IPS DF 19.7 (cell line): ENCODE measurements at places on chromosomes 7 and 10.

- DNase-seq: no peak
Observed at GRCh38 chr10:14673189-14673861, 101.4 kb downstream of the FAM107B start.

- DNase-seq: no peak
Observed at GRCh38 chr7:31933481-31933880, 136.7 kb downstream of the PDE1C start.

DNA sequence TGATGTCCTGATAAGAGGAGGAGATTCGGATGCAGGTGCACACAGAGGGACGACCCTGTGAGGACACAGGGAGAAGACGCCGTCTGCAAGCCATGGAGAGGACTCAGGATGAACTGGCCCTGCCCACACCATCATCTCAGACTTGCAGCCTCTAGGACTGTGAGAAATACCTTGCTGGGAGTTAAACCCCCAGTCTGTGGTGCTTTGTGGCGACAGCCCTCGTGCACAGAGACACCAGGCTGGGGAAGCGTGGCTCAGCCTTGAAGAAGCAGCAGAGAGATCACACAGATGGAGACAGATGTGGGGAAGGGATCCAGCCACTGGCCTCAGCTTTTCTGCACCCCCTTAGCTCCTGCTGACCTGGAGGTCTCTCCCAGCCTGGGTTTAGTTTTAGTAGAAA, 26.3 kb upstream of the PITRM1 start:
- no peak for DNase-seq

GRCh38 chr10:15735763-15736162, 16.0 kb upstream of the ITGA8 start:
- DNase-seq: no peak

- DNase-seq: no peak
Observed at GRCh38 chr7:75727881-75728593, 10.7 kb downstream of the HIP1 start.

DNA sequence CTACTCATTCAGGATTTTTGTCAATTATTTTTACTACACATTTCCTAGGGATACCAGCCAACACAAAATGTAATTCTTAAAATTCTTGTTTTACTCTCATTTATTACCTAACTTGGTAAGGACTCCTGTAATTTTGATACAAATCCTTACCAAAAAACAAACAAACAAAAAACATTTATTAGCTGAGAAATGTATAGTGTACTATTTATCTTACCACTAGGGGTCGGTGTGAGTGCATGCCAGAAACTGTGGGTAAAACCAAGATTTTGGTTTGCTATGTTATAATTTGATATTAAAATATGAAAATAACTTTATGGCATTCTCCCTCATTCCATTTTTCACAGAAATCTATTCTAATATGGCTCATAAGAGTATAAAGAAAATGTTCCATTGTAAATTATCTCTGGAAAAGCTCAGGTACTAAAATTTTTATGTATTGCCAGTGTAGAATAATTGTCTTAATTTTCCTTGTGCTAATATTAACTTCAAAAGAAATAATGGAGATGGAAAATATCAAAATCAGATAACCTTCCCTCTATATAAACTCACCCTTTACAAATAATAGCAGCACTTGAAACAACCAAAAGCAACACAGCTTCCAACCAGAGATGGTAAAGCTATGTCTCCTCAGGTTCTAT, 290.8 kb upstream of the PCDH15 start:
- no peak for DNase-seq

DNA sequence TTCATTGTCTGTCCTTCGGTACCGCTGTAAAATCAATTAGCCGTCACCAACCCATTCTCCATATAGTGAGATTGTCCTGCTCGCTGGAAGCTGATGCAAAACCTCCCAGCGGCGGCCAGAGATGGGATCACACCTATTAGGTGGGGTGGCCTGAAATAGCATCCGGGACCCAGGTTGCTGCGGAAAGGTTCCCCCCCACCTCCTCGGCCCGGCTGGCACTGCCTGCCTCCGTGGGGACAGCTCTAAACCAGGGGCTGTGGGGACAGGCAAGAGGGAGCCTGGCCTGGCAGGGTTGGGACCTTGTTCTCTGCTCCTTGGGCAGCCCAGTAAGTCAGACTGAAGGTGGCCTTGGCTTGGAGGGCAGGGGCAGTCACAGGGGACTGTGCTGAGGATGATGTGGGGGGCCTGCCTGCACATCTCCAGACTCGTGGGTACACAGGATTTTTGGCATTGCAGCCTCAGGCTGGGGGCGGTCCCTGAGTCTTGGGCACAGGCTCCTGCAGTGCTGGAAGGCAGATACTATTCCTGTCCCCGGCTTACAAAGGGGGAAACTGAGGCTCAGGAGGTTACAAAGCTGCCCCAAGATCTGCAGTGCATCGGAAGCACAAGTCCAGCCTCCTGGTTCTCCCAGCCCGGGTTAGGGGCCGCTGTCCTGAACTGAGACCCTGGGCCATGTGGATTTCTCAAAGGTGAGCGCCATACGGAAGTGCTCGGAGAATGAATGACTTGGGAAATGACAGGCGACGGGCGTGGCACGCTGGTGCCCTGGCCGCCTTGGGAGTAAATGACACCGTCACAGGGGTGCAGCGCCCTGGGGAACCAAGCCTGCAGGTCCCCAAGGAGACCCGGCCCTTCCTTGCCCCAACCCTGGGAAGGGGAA, 65.6 kb downstream of the UNCX start:
- DNase-seq: no peak

- no peak for DNase-seq
Observed at GRCh38 chr10:5090551-5090950, 3.7 kb upstream of the AKR1C3 start.

DNA sequence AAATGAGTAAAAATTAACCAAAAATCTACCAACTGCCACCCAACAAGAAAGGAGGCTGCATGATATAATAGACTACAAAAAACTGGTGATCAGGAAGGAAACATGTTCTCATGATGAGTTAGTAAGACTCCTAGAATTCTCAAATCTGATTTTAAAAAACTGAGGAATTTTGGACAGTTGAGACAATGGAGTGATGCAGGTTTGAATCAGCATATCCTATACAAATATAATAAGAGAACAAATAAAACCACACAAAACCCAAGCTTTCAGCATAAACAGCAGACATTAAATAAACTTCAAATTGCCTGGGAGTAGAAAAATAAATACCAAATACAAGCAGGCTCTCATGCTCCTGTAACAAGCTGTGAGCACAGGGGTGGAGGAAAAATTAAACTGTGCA, 57.8 kb downstream of the SLC25A40 start:
- no peak for DNase-seq

DNA sequence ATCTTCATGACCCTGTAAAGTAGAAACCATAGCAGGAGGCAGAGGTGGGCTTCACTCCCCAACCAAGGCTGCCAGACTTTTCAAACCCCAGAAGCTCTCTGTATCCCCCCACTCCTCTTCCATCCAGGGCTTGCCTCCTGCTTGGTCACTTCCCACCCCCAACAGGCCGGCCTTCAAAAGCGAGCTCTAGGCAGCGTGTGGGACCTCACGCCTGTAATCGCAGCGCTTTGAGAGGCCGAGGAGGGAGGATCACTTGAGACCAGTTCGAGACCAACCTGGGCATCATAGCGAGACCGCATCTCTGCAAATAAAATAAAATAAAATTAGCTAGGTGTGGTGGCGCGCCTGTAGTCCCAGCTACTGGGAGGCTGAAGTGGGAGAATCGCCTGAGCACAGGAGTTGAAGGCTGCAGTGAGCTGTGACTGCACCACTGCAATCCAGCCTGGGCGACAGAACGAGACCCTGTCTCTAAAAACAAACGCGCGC, 743 bp upstream of the POR start:
- DNase-seq: no peak

- DNase-seq: no peak
Observed at GRCh38 chr10:132509506-132510173, 27.9 kb upstream of the INPP5A start.
